ENCODE measurements at places on chromosomes 13 and 19.

DNA sequence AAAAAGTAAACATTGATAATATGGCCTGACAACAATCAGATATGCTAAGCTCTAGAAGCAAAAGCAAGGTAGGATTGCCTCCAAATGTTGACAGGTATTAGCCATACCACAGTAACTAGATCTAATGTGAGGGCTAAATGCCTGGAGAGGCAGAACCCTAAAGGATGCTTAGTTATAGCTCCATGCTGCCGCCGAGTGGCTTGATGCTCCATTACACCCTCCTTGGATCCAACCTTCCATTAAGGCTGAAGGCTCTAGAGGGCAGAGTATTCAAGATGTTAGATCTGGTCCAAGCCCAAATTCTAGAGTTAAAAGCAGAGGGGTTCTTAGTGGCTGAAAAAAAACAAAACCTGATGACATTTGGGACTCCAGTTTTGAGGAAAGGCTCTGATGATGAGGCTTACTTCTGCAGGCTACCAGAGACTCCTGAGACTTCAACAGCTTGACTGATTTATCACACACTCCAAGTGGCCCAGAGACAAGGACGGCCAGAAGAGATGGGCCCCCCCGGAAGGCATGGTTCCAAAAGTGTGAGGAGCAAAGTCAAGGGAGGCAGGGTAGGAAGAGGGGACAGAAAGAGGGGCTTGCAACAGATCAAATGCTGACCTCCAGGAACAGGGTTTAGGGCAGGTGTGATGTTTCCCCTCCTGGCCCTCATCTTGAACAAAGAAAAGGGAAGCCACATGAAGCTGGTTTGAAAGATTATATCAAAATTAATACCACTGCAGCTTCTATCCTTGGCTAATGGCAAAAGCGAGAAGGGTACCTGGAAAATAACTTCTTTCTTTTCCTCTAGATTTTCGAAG lies 21.9 kb upstream of the CPB2 start:
- DNase-seq: no peak

GRCh38 chr13:23321535-23322241 lies 111.8 kb downstream of the SACS start:
- no peak for DNase-seq

- DNase-seq: no peak
These were observed 127.8 kb upstream of the SPATA13 start for GRCh38 chr13:24032674-24033073.

- no peak for DNase-seq
These were observed 7.5 kb upstream of the ARRDC2 start for GRCh38 chr19:18000480-18000914.

DNA sequence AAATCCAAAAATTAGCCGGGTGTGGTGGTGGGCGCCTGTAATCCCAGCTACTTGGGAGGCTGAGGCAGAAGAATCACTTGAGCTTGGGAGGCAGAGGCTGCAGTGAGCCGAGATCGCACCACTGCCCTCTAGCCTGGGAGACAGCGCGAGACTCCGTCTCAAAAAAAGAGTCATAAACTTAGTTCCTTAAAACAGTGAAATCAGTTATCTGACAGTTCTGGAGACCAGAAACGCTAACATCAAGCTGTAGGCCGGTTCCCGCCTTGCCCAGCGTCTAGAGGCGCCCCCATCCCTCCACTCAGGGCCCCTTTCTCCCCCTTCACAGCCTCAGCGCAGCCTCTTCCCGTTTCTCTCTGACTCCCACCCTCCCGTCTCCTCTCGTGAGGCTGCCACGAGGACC lies 11.9 kb downstream of the ADAT3 start:
- no peak for DNase-seq

DNA sequence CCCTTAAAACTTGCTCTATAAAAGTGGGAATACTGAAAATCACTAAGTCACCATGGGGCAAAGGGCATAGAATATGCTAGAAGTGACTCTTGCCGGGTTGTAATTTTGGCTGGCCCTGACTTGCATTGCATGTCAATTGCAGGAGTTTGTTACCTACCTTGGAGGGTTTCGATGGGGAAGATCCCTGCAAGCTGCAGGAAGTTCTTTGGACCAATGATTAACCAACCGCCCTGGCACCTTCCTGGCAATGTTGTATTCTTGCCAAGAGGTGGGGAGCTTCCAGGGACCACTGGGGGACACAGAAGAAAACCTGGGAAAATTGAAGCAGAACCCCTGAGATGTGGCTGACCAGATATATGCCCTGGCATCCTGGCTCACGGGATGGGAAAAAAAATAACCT lies 235.8 kb downstream of the B3GLCT start:
- DNase-seq: no peak

DNA sequence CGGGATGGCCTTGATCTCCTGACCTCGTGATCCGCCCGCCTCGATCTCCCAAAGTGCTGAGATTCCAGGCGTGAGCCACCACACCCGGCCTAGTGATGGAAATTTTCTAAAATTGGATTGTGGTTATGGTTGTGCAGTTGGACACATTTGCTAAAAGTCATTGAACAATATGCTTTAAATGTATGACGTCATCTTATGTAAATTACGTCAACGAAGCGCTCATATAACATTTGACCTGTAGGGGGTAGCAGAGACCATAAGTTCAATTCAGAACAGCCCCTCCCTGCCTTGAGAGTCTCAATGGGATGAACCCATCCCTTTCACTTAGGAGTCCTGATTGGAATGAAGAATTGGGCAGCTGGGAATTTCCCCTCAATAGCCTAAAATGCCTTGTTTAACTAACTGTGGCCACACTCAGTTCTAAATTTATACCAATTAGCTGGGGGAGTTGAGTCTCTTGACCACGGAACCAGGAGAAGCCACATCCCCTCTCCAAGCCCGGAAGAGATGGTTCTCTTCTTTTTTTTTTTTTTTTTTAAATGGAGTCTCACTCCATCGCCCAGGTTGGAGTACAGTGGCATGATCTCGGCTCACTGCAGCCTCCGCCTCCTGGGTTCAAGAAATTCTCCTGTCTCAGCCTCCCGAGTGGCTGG lies 15.2 kb upstream of the TLE6 start:
- DNase-seq: peak; percentile 5

DNA sequence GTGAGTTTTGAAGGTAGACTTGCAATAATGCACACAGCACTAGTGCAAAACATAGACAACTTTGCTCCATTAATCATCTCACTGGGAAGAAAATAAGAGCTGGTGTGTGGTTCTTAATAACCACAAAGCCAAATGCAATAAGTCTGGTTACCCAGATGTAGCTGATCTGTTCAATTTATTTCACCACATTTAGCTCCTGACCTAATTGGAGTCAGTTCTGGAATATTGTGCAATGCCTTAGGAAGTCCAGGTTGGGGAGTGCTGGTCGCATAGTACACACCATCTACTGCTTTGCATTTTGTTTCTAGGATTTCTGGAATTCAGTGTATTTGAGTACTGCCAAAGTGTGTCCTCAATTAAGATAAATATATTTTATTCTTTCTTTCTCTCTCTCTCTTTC lies 483.3 kb upstream of the SPRY2 start:
- no peak for DNase-seq

- DNase-seq: no peak
These were observed 19.4 kb downstream of the MLLT1 start for GRCh38 chr19:6260376-6260775.

GRCh38 chr19:1668486-1669270 lies 16.3 kb upstream of the TCF3 start:
- DNase-seq: no peak

DNA sequence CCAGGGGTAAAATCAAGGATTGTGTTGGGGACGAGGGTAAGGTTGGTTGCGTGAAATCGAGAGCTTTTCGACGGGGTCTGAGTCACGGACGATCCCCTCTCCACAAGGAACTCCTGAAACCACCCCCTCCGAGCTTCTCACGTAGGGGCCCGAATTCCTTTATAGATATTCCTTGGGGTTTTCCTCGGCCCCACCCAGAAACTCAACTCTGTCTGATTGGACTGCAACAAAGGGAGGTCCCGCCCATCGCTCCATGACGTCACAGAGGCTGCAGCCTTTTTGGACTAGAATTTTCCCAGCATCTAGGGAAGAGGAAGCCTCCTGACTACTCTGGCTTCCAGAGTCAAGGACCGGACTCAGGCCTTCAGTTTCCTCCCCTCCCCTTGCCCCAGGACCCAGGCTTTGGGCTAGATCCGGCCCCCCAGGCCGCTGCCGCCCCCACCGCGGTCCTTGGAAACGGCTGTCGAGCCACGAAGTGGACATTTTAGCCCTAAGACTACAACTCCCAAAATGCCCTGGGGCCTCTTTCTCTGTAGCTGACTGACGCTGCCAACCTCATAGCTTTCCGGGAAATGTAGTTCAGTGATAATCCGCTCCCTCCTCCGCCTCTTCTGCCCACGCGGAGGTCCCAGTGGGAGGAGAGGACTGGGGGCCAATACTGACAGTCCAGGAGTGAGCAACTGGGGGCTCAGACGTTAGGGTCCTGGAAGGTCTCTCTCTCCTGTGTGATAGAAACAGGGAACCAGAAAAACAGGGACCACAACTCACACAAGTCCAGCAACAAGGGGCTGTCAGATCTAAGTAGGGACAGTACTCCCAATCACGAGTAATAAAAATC lies at the start of gene IZUMO1:
IZUMO1 (minus strand) TSS at position 172 of the 838 bp plus-strand sequence. CDS start 1,050 bp downstream, outside the sequence.
- DNase-seq: no peak

GRCh38 chr19:45920458-45920857 lies 5.9 kb upstream of the NANOS2 start:
- no peak for DNase-seq

DNA sequence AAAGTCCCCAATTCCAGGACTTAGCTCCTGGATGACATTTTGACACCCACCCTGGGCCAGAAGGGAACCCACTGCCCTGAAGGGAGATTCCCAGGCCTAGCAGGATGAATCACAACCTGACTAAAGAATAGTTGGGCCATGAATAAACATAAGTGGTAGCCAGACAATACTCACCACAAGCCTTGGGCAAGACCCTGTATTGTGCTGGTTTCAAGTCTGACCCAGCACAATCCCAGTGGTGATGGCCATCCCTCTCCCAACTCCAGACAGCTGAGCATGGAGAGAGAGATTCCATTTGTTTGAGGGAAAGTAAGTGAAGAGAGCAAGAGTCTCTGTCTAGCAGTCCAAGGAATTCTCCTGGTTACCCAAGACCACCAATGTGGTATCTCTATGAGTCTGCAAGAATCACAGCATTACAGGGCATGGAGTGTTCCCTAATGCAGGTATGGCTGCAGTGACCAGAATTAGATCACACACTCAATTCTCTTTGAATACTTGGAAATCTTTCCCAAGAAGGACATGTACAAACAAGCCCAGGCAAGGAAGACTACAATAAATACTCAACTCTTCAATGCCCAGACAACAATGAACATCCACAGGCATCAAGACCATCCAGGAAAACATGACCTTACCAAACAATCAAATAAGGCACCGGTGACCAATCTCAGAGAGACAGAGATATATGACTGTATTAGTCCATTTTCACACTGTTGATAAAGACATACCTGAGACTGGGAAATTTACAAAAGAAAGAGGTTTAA lies 158.0 kb downstream of the VWA8 start:
- no peak for DNase-seq

- no peak for DNase-seq
These were observed 374.8 kb downstream of the KLF12 start for GRCh38 chr13:73759434-73759833.

- no peak for DNase-seq
These were observed 388.9 kb upstream of the DACH1 start for GRCh38 chr13:72255908-72256307.

GRCh38 chr13:85825454-85825853 lies 26.2 kb upstream of the SLITRK6 start:
- DNase-seq: no peak

- no peak for DNase-seq
These were observed 61.4 kb downstream of the CCNE1 start for GRCh38 chr19:29873024-29873800.

DNA sequence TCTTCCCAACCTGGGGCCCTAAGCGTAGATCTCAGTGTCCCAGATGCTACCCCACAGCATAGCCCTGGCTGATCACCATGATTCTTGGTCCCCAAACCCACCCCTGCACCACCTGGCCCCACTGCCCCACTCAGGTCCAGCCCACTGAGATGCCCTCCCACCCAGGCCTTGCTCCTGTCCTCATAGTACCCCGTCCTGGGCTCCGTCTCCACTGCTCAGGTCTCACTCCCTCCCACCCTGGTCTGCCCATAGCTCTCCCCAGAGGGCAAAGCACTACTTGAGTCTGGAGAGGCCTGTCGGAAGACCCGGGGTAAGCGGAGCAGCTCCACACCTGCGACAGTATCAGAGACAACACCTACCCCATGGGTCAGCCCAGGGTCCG lies 35.8 kb upstream of the ISYNA1 start:
- DNase-seq: no peak

DNA sequence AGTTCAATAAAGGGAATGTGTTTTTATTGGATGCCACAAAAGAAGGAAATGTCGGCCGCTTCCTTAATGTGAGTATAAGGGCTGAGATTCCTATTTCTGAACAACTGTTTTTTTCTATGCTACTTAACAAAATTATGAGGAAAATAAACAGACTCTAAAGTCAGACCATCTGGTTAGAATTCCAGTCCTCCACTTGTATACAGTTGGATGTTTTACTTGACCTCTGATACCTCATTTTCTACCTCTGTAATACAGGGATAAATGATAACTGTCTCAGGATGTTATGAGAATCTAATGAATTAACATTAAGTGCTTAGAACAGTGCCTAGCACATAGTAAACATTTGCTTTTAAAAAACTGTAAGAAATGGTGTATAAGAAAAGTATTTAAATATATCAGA lies 7.2 kb upstream of the PHF11 start:
- DNase-seq: no peak

DNA sequence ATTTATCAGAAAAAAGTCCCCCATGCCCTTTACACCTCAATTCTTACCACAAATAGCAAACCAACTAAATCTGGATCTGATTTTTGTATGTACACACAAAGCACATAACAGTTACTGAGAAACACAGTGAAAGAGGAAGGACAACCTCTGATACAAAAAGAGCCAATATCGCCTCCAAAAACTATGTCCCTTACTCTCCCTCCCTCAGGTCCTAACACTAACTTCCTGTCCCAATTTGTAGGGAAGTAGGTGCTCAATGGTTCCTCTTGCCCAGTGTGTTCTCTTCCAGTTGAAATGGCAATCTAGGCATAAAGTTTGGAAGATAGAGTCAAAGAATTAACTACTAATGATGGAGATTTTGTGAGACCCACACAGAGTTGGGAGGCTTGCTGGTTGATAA lies 15.8 kb upstream of the FPR3 start:
- no peak for DNase-seq

DNA sequence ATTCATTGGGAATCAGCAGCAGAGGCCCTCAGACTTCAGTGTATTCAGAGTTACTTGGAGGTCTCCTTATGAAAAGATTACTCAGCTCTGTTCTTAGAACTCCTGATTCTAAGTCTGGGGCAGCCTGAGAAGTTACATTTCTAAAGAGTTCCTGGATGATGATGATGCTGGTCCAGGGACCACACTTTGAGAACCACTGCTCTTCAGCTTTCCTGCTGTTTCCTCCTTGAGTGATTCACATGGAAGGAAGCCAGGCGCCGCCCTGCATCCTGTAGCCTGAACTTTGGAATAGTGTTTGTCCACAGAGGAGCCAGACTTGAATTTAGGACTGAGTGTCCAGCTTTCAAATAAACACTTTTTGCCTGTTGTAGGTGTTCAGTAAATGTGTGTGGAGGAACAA lies 2.9 kb downstream of the CEBPG start:
- no peak for DNase-seq
